ENCODE measurements at places on chromosomes 4 and X.

DNA sequence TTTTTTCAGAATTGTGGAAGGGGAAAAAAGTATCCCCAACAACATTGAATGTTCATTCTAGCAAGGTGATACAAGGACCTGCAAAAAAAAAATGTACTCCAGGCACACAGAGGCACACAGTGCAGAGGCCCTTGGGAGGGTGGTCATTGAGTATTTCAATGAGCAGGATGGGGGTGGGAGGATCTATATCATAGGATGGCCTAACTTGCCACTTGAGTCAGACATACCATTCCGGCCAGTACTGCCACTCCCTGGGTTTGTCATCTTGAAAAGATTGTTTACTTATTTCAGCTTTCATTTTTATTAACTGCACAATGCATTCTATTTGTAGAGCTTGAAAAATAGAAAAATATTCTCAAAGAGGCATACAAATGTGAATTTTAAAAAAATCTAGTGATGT, 18.7 kb downstream of the ZNF595 start:
- no peak for DNase-seq

GRCh38 chr4:125306533-125306932, 8.2 kb upstream of the FAT4 start:
- DNase-seq, result no peak

GRCh38 chrX:132875650-132876522, 82.5 kb downstream of the HS6ST2 start:
- DNase-seq, result no peak

DNA sequence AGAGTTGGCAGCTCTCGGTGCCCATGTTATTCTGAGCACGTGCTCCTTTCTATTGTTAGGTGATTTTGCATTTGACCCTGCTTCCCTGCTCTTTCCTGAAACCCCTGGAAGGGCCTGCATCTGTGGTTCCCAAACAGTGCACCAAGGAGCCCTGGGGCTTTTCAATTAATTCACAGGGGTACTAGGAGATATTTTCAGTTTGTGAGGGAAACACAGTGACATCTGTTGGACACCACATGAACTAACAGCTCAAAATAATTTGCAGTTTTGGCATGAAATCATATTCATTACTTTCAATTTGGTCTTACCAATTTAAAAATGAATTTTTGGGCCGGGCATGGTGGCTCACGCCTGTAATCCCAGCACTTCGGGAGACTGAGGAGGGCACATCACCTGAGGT, 156.6 kb downstream of the GATB start:
- no peak for DNase-seq

GRCh38 chr4:128323401-128323800, 35.8 kb upstream of the PGRMC2 start:
- no peak for DNase-seq

DNA sequence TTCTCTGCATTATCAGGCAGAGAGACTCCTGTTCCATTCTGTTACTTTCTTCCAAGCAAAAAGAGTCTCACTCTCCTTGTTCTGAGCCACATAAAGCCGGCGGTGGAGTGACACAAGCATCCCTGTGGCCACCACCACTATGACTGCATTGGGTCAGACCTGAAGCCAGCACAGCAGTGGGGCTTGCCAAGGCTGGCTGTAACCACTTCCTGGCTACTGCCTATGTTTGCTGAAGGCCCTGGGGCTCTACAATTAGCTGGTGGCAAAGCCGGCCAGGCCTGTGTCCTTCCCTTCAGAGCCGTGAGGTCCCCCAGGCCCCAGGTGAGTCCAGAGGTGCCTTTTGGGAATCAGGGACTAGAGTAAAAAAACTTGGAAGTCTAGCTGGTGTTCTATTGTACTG, 31.8 kb downstream of the PLAC8 start:
- DNase-seq, result no peak

- DNase-seq, result no peak
These were observed 6.9 kb downstream of the LSM6 start for GRCh38 chr4:146182443-146182842.

DNA sequence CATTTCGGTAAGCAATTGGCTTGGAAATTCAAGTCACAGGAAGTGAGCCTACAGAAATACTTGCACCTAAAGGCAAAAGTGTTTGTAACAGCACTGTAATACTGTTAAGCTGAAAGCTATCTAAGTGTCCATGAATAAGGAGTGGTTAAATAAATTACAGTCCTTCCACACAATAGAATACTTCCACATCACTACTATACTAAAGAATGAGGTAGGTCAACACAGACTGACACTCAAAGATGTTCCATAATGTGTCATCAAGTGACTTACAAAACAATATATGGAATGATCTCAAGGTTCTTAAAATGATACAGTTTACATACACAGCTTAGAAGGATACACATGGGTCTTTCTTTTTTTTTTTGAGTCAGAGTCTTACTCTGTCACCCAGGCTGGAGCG, 27.0 kb downstream of the SLC10A6 start:
- no peak for DNase-seq

GRCh38 chr4:120557372-120557771, 365.2 kb downstream of the PRDM5 start:
- DNase-seq, result no peak

DNA sequence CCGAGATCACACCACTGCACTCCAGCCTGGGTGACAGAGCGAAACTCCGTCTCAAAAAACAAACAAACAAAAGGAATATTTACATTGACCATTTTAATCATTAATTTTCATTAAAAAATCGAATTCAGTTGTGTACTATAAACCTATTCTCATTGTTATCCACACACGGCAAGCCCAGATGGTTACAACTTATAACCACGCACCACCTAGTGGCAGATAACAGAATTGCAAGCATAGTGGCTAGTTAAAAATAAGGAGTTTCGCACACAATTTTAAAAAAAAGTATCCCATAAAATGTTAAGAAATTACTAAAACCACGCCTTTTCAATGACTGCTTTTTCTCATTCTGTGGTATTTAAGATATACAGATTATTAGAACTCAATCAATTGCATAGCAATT, 25.4 kb downstream of the MBNL3 start:
- DNase-seq, result no peak

DNA sequence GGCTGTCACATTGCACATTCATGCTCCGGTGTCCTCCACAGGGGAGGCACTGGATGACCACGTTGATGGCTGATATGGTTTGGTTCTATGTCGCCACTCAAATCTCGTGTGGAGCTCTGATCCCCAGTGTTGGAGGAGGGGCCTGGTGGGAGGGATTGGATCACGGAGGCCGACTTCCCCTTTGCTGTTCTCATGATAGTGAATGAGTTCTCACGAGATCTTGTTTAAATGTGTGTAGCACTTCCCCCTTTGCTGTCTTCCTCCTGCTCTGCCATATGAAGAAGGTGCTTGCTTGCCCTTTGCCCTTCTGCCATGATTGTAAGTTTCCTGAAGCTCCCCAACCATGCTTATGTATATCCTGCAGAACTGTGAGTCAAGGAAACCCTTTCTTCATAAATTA, 22.3 kb upstream of the NAT8L start:
- no peak for DNase-seq

GRCh38 chr4:84634961-84635360, 52.0 kb downstream of the CDS1 start:
- DNase-seq, result no peak

- DNase-seq, result no peak
These were observed 103.6 kb downstream of the RAPGEF2 start for GRCh38 chr4:159206427-159206871.

- DNase-seq, result no peak
These were observed 11.6 kb downstream of the ARHGAP24 start for GRCh38 chr4:85486425-85487086.

DNA sequence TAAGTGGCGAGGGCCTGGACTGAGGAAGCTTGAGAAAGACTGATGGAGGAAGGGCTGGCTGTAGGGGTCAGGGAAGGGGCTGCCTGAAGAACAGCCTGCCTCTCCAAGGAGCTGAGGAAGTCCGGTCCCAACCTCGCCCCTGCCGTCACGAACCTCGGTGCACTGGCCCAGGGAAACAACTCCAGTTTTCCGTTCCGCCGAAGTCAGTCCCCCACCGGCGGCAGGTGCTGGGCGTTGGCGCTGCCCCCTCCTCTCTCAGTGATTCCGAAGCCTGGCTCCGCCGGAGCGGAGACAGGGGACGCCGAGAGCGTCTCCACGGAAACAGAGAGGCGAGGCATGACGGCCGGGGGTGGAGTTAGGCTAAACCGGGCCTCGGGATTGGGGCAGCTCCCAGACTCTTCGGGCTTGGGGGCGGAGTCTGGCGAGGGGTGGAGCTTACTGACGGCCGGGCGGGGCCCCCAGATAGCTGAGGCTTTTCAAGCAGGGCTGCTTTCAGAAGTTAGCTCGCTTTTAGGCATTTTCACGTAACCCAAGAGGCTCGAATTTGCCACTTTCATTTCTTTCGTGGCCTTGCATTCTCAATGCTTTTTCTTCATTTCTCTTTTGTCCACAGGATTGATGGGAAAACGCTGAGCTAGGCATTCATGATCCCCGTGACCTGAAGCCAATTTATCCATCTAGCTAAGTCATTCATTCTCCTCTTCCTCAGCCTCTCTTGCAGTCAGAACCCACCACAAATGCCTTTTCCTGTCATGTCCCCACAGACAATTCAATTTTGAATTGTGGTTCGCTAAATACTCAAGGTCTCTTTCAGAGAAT, at the start of gene TTC29:
TSS of gene TTC29 (minus strand) at position 309 of the 819 bp plus-strand sequence. CDS start 5,969 bp downstream, outside the sequence.
- peak; percentile 81 for DNase-seq

DNA sequence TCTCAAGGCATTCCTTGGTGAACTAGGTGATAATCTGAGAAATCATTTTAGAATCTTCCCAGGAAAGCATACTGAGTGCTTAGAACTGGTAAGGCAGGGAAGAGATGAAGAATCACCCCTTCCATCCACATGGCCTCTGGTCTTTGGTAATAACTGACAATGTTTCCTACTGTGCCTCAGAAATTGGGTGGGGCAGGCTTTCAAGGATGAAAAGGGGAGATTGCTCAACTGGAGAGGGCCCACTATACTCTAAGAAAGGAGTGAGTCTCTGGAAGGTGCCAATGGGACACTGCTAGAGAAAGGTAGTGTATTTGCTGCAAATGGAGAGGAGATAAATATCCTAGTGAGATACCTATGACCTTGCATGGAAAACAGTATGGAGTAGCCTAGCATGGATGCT, 135.0 kb upstream of the SCML1 start:
- DNase-seq, result no peak

- no peak for DNase-seq
These were observed 159.2 kb downstream of the SPRY1 start for GRCh38 chr4:123555807-123556273.

DNA sequence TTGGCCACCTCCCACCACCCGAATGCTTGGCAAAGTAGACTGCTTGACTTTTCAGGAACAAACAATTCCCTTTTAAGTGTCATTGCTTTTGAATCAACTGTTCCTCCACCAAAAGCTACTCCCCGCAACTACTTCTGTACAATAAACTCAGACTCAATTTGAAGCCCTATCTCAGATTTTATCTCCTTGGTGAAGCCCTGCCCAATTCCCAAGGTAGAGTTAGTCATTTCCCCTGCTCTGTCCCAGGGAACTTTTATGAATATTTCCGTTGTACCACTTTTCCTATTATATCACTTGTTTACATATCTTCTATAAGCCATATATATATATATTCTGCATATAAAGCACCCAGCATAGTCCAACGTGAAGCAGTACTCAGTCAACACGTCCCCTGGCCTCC, 102.8 kb downstream of the C4orf51 start:
- no peak for DNase-seq

DNA sequence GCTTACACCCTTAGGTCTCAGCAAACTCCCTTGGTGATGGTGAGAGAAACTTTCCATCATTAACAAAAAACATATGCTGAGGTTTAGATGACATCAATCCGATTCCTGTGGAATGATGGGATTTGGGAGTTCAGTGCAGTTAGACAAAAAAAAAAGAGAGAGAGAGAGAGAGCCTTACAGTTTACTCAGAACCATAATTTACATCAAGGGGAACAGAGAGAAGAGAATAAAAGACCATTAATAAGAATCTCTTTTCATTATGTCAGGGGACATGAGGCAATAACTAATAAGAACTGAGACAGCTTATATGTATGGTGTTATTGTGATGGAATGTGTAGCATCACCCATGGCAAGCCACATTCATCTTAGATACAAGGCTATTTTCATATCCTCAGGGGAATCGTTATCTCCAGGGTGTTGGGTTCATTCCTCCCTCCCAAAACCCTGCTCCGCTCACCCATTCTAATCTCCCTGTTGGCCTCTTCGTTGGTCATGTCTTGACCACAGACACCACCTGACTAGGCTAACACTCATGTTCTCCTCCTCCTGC, 175.7 kb upstream of the MXRA5 start:
- DNase-seq, result no peak

DNA sequence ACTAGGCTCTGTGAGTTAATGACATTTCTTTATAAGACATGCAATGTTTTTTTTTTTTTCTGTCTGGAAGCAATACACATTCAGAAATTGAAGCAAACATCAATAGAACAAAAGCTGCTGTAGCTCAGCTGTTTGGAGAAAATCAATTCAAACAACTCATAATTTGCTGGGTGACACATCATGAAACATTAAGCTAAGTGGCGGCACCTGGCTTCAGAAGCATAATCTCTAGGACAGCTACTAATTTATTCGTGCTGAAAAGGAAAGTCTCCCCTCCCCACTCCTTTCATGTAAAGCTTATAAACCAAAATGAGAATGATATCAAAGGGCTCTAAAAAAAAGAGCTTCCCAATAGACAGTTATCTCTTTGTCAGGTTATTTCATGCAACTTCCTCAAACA, 73.9 kb downstream of the LUZP4 start:
- no peak for DNase-seq

All from stimulated activated CD4-positive, alpha-beta T cell treated with anti-CD3 and anti-CD28 coated beads, TNF-alpha, amount 100 ng/mL, for 1 hour (primary cell).